ENCODE measurements at places on chromosomes 5 and 9.

DNA sequence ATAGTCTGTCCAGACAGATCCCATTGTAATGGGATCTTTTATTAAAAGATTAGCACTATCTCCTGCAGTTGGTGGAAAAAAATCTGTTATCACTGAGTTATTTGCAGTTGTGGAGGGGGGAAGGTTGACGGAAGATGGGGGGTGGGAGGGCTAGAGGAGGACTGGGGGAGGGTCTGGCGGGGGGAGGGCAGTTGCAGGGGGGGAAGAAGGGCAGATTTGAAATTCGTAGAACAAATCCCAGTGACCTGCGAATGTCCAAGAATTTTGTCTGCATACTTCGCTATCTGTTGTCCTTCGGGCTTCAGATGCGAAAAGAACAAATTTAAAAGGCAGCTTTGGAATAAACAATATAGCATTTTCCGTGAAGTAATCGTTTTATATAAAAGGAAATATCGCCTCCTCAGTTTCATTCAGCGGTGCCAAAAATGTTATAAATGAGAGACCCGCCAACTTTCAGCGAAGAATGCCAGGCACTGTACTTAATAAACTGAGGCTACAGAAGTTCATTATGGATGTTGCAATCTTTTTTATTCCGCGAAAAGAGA is 1.3 kb upstream of the FST start:
- peak; percentile 43 for DNase-seq

GRCh38 chr5:133149345-133149744 is 97.5 kb downstream of the HSPA4 start:
- no peak for DNase-seq

DNA sequence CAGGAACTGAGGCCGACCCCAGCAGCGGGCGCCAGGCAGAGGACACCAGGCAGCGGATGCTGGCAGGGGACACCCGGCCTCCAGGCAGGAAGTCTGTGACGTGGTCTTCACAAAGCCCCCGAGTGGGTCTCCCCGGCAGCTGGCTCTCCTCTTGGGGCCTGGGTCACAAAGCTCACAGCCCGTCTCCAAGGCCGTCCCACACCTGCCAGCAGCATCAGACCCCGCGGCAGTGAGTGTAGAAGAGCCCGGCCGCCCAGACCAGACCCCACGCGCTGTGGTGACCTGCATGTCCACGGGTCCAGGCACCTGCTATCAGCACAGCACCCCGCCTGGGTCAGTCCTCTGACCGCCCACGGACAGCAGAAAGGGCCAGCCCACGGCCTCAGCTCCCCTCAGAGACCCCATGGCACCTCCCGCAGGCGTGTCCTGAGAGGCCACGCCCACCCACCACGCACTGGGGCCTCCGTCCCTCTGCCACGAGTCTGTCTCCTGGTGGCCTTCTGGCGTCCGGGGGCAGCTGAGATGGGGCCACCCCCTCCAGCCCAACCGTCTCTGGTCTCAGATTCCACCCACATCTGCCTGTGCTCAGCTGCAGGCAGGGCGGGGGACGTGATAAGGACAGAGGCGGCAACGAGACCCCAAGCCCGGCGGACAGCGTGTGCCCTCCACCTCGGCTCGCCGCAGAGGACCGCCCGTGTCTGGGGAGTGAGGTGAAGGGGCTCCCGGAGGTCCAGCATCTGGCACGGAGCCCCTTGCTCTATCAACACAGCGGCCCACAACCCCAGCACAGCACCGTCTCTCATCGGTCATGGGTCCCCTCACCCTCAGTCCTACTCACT is 34.2 kb downstream of the EXD3 start:
- DNase-seq: no peak

DNA sequence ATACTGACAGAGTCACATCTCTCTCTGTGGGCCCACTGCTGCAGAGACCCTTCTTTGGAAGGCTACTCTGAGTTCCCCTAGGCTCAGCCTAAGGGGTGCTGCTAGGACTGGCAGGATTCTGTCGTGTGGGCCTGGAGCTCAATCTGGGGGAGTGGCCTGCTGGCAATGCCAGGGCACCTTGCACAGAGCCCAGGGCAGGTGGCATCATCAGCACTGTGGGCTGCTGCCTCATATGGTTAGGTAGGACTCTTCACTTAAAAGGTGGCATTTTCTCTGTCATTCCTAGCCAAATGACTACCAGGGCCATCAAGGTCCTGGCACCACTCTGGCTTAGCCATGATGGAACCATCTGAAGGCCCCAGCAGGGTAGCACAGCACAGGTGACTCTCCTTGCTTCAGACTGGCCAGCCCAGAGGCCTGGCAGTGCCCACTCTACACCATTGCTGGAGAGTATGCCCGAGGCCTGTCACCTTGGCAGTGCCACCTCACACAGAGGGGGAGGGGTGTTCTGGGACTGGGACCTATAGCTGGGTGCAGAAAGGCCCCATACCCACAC is 21.9 kb downstream of the PITX1 start:
- no peak for DNase-seq

DNA sequence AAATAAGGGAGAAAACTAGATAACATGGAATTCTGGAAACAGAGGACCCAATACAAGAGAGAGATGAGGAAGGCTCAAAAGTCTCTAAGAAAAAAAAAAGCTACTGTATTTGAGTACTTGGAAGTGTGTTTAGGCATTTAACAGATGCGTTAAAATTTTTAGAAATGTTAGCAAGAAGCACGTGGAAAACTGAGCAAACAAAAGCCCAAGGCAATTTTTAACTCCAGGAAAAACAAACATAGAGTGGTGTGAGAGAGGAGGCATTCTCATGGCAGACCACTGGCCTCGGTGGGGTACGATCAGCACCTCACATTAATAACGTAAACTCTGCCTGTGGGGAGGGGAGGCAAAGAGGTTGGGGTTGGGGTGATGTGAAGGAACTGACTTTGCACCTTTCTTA is 321.4 kb downstream of the GADD45G start:
- no peak for DNase-seq

- DNase-seq: no peak
These were observed 4.4 kb upstream of the OR2S2 start for GRCh38 chr9:35962126-35962906.

GRCh38 chr9:126275386-126276001 is 51.1 kb upstream of the MVB12B start:
- DNase-seq: no peak

DNA sequence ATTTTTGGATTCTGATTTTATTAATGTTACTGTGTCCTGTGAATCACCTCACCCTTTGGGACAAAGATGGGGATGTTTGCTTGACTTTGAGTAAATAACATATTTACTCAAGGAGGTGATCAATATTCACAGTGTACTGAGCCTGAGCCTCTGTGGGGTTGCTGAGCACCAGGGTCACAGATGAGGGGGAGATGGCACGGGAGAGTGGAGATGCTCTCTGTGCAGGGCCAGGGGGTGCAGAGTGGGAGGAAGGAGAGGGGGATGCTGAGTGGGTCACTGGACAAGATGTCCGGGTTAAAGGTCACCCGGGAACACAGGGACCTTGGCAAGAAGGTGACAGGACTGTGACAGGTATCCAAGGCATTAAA is 4.0 kb downstream of the SQSTM1 start:
- DNase-seq: no peak

DNA sequence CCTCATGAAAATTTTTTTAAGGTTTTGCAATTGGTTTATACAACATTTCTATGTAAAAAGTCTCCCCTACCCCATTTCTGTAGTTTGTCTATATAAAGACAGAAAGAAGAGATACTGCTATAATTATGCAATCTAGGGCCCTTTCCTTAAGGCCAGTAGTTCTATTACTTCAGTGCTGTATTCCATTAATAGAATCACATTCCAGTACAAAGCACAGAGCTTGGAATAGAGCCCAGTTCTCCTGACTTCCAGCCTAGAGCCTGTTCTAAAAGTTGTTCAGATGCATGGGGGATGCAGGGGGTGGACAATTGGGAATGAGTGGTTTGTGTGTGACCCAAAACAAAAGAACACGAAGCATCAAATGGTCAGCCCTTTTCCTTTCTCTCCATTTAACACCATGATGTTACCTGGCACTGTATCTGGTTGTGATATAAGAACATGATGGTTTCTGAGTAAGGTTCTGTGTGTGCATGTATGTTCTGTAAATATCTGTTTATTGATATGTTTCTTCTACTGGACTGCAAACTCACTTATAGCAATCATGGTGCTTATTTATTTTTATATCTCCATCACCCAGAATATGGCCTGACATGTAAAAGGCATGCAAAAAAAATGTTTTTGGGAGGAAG is 8.2 kb upstream of the GRAMD2B start:
- no peak for DNase-seq

- no peak for DNase-seq
These were observed 172.0 kb downstream of the GDNF start for GRCh38 chr5:37667846-37668245.

DNA sequence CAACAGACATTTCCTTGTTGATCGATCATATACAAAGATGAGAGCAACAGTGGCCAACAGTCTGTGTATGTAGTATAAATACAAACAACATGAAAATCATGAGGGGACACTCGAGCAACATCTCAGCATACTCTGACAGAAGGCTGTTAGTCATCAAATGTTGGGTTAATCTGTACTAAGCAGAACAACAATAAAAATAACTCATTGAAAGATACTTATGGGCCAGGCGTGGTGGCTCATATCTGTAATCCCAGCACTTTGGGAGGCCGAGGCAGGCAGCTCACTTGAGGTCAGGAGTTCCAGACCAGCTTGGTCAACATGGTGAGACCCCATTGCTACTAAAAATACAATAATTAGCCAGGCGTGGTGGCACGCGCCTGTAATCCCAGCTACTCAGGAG is 67.3 kb downstream of the SCAI start:
- no peak for DNase-seq

- DNase-seq: no peak
These were observed 24.8 kb downstream of the HRH2 start for GRCh38 chr5:175682664-175683063.

DNA sequence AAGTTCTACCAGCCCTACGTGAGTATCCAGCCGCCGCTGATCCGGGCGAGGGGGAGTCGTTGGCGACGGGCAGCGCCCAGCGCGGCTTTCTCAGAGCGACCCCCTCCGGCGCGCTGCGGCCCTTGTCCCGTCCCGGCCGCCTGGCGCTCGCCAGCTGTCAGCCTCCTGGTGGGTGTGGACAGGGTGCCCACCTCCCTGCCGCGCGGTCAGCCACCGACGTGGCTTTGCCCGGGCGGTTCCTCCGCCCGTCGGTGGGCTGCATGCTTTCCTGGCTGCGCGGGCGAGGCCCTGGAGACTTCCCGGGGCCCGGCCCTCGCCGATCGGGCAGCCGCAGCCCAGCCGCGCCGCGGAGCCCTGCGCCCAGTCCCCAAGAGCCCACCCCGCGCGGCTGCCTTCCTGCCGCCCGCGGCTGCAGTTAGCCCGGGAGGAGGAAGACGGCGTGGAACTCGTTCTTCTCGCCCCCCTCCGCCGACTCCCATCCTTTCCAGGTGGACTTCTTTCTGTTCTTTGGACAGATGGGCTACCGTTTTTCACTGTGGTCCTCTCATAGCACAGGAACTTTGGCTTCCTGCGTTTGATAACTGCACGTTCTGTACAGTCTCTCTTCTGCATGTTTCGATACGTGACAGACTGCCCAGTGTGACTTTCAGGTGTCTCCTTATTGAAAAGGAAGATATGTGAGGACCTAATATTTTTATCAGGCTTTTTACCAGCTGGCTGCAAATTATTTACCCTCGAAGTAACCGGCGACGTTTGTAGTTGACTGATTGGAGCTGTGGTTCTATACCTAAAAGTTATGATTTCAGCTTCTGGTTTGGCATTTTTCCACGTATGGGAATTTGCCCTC is 577 bp downstream of the AP3S1 start:
- DNase-seq: peak; percentile 33

DNA sequence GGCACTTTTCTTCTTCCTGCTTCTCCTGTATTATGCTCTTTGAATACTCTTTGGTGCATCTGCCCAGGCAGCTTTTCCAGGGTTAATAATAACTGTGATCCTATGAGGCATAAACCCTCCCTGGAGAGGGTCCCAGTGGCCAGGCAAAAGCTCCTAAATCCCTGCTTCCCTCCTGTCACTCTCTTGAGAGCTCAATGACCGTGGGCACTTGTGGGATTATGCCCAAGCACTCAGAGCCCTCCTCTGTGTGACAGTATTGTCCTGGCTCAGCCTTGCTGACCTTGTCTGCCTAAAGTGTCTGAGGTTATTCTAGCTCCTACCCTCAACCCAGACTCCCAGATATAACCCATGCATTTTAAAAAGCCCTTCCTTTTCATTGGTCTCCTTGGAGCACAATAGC is 51.9 kb downstream of the GALNT10 start:
- no peak for DNase-seq

DNA sequence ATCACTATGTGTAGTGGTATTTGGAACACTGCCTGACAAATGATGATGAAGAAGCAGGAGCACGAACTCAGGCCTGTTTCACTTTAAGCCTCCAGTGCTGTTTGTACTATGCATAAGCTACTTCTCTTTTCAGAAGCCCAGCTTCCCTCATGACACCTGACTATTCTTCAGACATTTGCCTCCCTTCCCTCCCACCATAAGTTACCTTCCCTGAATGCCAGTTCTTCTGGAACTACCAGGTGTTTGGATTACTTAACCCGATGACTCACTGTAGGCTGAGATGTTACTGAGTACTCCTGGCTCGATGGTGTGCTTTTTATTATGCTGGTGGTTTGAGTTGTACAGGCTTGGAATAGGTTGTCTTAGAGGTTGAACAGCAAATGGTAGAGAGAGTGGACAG is 180.0 kb downstream of the SPATA31D1 start:
- DNase-seq: no peak

- DNase-seq: no peak
These were observed 618.7 kb downstream of the DNAH5 start for GRCh38 chr5:13325765-13326164.

DNA sequence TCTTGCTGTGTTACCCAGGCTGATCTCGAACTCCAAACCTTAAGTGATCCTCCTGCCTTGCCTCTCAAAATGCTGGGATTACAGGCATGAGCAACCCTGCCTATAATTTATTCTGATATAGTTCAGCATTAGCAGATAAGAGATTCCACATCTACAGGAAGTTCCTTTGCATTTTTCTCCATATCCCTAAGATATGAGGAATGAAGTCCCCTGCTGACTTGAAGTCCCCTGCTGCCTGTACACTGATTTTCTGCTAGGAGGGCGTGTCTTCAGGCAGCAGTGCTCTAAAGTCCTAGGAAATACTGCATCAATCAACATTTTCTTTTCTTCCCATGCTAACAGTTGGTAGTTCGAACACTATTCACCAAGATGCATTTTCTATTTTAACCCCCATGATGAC is 105.8 kb downstream of the ARHGAP26 start:
- no peak for DNase-seq

GRCh38 chr9:16868701-16869100 is 1.8 kb downstream of the BNC2 start:
- DNase-seq: no peak

- no peak for DNase-seq
These were observed 298.5 kb downstream of the TRIM32 start for GRCh38 chr9:116985596-116985995.

DNA sequence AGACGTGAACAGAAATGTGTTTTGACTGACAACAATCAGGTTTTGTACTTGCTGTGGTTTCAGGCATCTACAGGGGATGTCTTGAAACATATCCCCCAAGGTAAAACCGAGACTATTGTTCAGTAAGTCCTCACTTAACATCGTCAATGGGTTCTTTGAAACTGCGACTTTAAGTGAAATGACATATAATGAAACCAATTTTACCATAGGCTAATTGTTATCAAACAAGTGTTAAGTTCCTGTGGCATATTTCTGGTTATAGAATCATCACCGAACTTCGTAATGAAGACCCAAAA is 16.4 kb upstream of the OMD start:
- no peak for DNase-seq
